Activated CD8-positive, alpha-beta memory T cell treated with anti-CD3 and anti-CD28 coated beads, Interleukin-2, amount 50 U/mL, for 4 hours (primary cell): ENCODE measurements at places on chromosomes 2 and 18.

DNA sequence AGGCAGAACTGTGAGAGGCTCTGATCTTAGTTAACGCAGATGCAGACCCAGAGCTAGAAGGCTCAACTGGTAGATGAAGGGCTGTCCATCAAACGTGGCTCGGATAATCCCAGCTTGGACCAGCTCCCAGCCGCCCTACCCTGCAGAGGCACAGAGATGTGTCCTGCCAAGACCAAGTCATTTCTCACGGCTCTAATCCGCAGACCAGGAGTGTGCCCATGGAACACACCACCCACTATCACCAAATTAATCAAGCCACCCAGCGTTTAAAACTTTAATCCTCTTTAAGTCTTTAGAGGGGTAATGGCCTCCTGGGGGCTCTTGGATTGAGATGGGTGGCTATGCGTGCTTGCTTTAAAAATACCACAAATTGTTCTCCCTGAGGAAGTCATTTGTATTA is 17.5 kb downstream of the LYPD1 start:
- no peak for DNase-seq

- DNase-seq, result peak; percentile 67
Observed at GRCh38 chr2:216081487-216082116, at the start of the genes PECR and TMEM169. Gene PECR, minus strand, starts transcription at chr2:216081809. Its CDS starts 68 bp downstream, at chr2:216081741. Gene TMEM169, plus strand, starts transcription at chr2:216081919. Its CDS starts 14,045 bp downstream, at chr2:216095964.

DNA sequence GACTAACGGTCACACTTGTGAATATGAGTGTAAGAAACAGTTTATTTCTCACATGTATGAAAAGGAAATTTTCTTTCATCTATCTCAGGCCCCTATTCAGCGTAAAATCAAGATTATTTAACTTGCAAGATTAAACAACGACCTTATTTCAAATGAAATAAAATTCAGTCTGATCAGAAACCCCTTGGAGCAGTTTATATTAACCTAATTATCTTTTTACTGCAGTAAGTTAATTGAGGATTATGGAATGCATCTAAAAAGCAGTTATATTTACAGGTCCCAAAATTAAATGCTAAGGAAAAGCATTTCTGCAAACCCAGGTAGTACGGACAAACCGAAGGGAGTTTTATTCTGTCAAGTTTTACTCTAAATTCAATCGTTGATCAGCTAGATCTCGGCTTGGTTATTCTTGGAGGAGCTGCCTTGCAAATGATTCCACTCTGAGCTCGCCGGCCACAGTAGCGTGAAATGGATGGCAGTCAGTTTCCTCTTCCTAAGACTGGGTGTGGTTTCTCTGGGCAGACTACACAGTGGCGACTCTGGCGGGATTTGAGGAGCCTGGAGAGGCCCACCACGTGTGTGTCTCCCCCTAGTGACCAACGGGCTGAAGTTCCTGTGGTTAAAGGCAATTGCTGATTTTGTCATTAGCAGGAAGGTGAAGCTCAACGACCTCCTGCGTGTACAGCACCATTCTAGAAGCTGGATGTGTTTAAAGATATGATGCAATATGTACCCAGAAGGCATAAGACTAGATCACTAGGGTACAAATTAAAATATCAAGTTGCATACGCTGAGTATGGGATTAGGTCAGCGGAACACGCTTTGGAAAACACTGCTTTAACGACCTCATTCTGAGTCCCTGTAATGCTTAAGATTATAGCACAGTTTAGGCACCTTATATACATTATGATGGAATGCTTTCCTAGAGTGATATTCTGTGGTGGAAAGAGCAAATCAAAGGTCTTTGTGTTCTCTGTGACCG is 36.4 kb downstream of the PRKRA start:
- DNase-seq, result peak; percentile 72

- no peak for DNase-seq
Observed at GRCh38 chr2:11092701-11093335, 62.4 kb upstream of the SLC66A3 start.

DNA sequence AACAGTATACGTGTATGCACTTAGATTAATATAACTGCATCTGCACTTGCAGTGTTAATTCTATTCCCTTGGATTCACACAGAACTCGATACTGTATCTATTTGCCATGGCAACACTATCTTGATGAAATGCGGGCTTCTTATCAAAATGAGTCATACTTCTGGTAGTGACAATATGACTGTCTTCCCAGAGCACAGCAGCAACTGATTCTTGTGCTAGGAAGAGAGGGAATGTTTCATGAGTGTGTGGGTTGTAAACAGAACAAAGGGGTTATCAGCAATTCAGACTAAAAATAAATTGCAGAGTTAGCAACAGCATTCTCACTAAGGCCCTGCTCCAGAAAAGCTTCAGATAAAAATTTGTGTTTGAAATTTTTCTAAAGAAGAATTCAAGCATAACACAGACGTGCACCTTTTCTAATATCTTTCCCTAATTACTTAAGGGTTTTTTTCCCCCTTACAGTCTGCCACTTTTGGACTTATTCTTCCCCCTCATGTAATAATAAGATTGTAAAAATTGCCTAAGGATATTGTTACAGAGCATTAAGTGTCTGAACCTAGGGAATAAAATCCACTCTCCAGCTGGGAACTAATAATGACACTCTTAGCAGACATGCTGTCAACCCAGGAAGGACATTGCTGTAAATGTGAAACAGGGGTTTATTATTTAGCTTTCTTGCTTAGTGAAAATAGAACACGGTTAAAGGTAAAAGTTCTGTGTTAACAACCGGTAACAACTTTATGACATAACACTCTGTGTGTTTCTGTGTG is 99.9 kb upstream of the SLC38A11 start:
- DNase-seq, result no peak

GRCh38 chr2:194826241-194826640 is 830.8 kb upstream of the SLC39A10 start:
- no peak for DNase-seq

DNA sequence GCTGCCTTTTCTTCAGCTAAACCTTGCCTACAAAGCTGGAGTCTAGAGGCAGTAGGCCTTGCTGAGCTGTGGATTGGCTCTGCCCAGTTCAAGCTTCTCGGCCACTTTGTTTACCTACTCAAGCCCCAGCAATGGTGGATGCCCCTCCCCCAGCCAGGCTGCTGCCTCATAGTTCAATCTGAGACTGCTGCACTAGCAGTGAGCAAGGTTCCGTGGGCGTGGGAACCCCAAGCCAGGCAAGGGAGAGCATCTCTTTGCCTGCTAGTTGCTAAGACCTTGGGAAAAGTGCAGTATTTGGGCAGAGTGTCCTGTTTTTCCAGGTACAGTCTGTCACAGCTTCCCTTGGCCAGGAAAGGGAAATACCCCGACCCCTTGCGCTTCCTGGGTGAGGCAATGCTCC is 68.9 kb downstream of the VAPA start:
- no peak for DNase-seq

- no peak for DNase-seq
Observed at GRCh38 chr2:231605607-231606091, 13.0 kb downstream of the TEX44 start.

DNA sequence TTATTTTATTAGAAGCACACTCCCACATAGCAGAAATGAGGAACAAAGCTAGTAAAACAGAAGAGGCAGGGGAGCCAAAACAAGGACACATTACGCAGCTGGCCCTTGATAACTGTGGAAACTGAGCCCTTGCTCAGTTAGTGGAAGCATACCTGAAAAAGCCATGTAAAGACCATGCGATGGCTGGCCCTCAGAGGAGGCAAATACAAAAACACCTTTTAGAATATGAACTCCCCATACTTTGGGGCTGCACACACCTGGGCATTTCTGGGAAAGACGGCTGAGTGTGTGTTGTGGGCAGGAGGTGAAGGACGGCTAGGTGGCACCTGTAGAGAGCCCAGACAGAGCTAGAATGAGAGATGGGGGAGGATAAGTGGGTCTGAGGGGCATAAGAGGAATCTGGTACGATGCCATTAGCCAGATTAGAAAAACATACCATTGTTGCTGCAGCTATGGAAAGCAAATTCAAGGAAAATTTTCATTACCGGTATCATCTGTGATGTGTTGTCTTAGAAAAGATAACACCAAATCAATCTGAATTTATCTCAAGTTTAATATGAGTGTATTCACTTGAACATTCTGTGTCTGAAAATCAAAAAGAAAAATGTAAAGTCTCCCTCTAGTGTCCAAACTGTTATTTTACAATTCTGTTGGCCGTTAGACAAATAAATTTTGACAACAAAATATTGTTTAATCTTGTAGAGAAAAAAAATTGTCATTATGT is 45.2 kb upstream of the SULT1C3 start:
- DNase-seq, result no peak

GRCh38 chr18:45653090-45653489 is 37.8 kb downstream of the SLC14A2 start:
- DNase-seq, result no peak

- DNase-seq, result no peak
Observed at GRCh38 chr18:79321625-79322405, 73.9 kb upstream of the NFATC1 start.

- no peak for DNase-seq
Observed at GRCh38 chr2:233248999-233249398, 2.5 kb upstream of the ATG16L1 start.

- no peak for DNase-seq
Observed at GRCh38 chr2:204228169-204228886, 291.8 kb downstream of the ICOS start.

GRCh38 chr18:9453283-9453682 is 22.0 kb upstream of the RALBP1 start:
- DNase-seq, result no peak

GRCh38 chr2:9251154-9252001 is 44.8 kb downstream of the ASAP2 start:
- no peak for DNase-seq

- no peak for DNase-seq
Observed at GRCh38 chr2:24026233-24026632, 16.3 kb downstream of the MFSD2B start.

- no peak for DNase-seq
Observed at GRCh38 chr18:39344487-39344886, 1778.9 kb upstream of the CELF4 start.

GRCh38 chr2:238408615-238409340 is 17.9 kb upstream of the ASB1 start:
- no peak for DNase-seq

- no peak for DNase-seq
Observed at GRCh38 chr2:99101697-99102096, 39.8 kb upstream of the C2orf15 start.
